Upper lobe of right lung (tissue), 1 donor: ENCODE measurements at places on chromosomes 4 and X. TPM values are rescaled to one million over a fixed set of nuclear protein-coding genes. Genes with fewer than 3 reads are reported as not detected.
A peak's percentile ranks its signal among the peaks of the same experiment; 100 is the strongest.

FHDC1 gene
- 25.7 TPM for total RNA-seq

AVPR2 gene
- 3.0 TPM for total RNA-seq

PNMA3 gene
- 0.32 TPM for total RNA-seq

METAP1 gene
- 30.4 TPM for total RNA-seq

CXorf49 gene
- total RNA-seq = not detected

SMIM43 gene
- not detected for total RNA-seq

CT45A1 gene
- not detected for total RNA-seq

H2BW2 gene
- not detected for total RNA-seq

RIPPLY1 gene
- total RNA-seq = not detected

GNRHR gene
- not detected for total RNA-seq

NAP1L3 gene
- total RNA-seq = 1.2 TPM

CT45A3 gene
- 0.58 TPM for total RNA-seq

DNA sequence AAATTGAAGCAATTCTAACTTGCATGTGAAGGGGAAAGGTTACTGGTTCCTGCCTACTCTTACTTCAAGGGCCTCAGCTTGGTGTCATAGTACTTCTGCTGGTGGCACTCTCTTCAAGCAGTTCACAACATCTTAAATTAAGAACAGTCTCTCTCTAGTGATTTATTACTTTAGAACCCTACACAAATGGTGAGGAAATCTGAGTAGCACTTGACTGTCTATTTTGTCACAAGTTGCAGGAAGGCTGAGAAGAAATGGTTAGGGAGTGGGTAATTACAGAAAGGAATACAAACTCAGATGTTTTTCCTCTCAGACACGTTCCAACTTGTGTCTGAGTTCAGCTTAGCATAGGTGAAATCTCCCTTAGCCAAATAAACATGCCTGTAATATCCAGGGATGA is 242.3 kb upstream of the GRIA3 start:
- DNase-seq = no peak

GRCh38 chrX:55996649-55997048 is 235.5 kb upstream of the KLF8 start:
- no peak for DNase-seq

DNA sequence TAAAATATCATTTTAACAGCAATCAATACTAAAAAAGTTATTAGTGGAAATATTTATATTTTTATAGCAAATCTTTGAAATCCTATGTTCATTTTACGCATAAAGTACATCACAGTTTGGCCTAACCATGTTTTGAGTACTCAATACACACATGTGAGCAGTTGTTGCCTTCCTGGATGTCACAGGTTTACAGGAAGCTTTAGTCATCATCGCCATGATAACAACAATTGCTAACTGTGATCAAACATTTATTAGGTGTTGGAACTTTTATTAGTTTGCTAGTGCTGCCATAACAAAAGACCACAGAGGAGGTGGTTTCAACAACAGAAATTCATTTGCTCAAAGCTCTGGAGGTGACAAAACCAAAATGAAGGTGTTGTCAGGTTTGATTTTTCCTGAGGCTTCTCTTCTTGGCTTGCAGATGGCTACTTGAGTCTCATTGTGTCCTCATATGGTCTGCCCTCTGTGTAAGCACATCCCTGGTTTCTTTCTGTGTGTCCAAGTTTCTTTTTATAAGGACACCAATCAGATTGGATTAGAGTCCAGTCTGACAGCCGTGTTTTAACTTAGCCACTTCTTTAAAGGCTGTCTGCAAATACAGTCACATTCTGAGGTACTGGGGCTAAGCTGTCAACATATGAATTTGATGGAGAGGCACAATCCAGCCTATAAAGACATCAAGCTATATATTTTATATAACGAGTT is 43.1 kb upstream of the BOD1L1 start:
- DNase-seq = no peak

DNA sequence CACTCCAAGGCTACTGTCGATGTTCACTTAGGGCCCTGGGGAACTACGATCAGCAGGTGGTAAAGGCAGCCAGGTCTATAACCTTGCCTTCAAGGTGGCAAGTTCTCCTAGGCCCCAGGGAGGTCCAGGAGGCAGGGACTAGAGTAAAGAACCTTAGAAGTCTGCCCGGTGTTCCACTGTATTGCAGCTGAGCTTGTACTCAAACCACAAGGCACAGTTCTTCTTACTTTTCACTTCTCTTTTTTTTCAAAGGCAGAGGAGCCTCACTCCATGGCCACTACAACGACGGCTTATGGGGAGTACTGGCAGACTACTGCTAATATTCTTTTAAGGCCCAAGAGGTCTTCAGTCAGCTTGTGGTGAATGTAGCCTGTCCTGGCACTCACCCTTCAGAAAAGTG is 78.8 kb upstream of the GPR174 start:
- DNase-seq = no peak

GRCh38 chrX:21711129-21711847 is 46.6 kb downstream of the SMPX start:
- no peak for DNase-seq

DNA sequence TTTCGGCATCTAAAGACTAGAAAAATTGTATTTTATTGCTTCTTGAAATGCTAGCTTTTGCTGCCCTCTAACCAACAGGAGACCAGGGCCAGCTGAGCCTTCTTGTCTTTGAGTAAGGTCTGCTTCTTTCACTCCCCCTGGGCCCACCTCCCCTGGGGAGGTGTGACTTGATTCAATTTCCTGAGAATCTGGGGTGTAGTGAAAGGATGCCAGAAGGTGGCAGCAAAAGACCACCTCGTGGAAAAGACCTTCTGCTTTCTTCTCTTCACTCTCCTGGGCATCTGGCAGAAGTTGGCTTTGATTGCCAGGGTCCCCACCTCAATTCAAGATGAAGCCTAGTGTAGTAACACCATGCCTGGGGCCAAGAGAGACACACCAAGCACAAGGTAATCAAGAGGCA is 96.5 kb upstream of the MAOA start:
- no peak for DNase-seq

- DNase-seq = no peak
Measured at GRCh38 chrX:72079607-72080006, 52.1 kb downstream of the RTL5 start.

DNA sequence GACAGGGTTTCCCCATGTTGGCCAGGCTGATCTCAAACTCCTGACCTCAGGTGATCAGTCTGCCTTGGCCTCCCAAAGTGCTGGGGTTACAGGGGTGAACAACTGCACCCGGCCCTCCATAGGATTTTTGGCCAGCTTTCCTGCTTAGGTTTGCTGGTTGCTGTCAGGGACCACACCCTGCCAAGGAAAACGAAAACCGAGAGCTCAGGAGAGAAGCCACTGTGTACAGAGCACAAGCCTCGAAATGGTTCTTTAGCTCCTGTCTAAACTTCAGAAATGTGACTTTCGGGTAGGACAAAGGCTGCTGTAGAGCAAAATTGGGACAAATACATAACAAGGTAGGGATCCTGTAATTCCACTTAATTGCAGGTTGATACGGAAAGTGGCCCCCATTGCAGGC is 146.3 kb upstream of the ATP6AP2 start:
- no peak for DNase-seq

- no peak for DNase-seq
Measured at GRCh38 chrX:46695491-46695890, 63.4 kb downstream of the SLC9A7 start.

DNA sequence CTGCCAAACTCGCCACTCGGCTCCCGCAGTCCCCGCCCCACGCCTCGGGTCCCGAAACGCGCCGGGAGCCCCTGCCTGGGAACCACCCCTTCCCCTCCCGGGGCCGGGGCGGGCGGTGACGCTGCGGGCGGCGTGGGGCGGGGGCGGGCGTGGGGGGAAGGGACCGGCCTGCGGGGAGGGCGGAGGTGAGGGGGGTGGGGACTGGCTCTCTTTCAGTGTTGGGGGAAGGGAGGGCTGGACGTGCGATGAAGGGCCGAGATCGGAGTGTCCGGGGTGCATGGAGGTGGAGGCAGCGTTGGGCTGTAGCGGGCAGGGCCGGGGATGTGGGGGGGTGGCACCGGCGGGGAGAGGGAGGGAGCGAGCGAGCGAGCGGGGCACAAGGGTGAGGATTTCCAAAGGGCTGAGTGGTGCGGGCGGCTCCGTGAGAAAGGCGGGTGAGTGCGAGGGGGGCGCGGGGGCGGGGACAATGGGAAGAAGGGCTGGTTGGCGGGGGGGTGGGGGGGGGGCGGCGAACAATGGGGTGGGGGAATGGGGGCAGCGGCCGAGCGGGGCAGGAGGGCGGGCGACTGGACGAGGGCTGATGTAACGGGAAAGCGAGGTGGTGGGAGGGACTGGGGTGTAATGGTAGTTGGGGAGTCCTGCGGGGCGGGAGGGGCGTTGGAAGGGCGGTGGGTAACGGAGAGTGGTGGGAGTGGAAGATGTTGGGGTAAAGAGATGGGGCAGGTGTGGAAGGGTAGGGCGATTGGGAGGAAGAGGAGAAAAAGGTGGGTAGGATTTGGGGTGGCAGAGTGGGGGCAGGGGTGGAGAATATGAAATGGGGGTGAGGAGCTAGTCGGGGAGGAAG is 578 bp downstream of the DCUN1D4 start:
- DNase-seq = peak; percentile 88

DNA sequence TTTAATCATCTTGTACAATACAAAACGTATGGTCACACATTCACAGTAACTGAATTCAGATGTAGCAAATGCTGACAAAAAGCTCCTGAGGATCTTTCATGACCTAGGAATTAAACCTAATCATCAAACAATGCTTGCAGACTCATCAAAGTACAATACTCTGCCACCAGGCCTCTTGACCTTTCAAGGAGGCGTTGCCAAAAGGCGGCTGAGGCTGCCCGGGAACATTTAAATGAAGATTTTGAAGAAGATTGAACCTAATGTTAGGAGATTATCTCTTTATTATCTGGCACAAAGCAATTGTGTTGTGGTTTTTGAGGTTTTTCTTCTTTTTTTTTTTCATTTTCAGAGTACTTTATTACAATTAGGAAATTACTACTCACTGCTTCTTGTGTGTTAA is 340.5 kb downstream of the GALNTL6 start:
- DNase-seq = no peak

- no peak for DNase-seq
Measured at GRCh38 chrX:111445485-111445884, 33.5 kb upstream of the DCX start.

DNA sequence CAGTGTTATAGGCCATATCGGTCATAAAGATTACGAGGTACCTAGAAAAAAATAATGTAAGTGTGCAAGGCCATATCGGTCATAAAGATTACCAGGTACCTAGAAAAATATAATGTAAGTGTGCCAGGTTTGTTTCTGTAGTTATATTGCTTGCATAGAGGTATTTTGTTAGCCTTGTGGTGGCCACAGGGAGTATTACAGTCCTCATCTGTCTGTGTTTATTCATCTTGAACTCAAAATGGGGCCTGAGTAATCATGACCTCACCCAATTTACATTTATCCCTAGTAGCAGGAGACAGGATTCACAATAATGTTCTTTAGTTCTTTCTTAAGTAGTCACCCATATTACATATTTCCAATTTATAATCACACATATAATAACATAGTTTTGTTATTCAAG is 459.7 kb downstream of the MID1IP1 start:
- DNase-seq = no peak

- no peak for DNase-seq
Measured at GRCh38 chrX:19291086-19291485, 52.6 kb upstream of the PDHA1 start.

DNA sequence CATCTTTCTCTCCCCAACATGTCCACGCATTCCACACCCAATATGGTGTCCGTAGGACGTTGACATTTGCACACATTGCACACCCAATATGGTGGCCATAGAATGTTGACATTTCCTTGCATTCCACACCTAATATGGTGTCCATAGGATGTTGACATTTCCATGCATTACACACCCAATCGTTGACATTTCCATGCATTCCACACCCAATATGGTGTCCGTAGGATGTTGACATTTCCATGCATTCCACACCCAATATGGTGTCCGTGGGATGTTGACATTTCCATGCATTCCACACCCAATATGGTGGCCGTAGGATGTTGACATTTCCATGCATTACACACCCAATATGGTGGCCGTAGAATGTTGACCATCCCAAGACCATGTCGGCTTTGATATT is 88.4 kb upstream of the SHOX start:
- no peak for DNase-seq

DNA sequence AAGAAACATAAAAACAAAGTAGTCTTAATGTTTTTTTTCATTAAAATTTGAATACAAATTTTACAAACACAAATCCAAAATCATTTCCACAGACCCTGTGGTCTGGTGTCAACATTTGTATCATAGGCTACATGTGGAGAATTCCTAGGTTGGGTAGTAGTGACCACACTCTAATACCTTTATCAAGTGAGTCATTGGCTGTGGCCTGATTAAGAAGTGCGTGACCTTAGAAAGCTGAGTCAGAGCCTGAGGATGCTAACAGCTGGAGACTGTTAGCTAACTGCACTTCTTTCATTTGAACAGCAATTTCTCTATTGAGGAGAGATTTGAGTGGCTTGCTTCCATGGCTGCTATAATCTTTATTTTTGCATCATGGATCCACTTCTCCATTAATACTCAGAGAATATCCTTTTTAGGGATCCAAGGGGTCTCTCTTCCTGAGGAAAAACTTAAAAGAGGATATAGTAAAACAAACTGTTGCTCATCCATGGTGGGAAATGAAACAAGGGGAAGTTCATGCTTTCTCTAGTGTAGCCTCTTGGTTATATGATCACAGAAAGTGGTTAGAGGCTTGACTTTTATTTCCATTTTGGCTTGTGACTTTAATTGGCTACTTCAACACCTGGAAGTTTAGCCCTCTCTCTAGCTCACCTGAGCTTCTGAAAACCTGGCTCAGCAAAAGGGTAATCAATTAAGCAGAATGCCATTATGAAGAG is 335.8 kb downstream of the PABPC4L start:
- no peak for DNase-seq

DNA sequence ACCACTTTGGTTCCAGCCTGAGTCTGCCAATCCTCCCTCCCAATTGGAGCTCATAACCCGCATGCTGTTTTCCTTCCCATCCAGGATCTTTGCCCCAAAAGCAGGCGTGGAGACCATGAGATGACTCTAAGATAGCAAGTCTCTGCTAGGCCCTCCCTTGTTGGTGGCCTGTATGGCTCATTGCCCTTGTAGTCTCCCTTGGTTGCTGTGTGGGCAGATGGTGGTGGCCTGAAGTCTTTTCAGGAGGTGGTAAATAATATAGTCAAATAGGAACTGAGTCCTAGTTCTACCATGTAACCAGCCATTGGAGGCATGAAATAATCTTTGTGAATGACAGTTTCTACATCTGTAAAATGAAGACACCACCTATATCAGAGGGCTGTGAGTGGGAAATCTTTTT is 1.2 kb downstream of the ATP6AP1 start:
- DNase-seq = no peak

DNA sequence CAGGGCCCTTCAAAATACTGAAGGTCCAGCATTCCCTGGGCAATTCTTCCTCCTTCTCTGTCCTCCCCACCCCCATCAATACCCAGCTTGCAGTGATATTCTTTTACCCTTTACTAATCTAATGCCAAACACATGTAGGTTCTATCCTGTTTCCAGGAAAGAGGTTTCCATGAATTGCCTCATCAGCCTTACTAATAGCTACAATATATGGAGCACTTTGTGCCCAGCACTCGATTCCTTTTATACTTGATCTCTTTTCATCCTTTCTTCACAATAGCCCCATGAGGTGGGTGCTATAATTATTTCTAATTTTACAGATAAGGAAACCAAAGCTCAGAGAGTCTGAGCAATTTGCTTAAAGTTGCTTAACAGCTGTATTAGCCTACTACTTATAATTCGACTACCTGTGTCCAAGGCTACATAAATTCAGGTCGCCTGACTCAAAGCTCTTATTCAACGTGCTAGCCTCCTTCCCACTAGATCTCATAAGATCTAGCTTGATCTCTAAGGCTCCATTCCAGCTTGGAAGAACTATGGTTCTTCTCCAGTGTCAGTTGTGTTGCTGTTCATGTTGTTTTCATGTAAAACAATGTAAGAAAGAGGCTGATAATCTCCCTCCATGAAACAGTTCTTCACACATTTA is 229.6 kb upstream of the PGRMC2 start:
- no peak for DNase-seq
